ENCODE measurements at places on chromosomes 6 and 20.
A peak's percentile ranks its signal among the peaks of the same experiment; 100 is the strongest.

DNA sequence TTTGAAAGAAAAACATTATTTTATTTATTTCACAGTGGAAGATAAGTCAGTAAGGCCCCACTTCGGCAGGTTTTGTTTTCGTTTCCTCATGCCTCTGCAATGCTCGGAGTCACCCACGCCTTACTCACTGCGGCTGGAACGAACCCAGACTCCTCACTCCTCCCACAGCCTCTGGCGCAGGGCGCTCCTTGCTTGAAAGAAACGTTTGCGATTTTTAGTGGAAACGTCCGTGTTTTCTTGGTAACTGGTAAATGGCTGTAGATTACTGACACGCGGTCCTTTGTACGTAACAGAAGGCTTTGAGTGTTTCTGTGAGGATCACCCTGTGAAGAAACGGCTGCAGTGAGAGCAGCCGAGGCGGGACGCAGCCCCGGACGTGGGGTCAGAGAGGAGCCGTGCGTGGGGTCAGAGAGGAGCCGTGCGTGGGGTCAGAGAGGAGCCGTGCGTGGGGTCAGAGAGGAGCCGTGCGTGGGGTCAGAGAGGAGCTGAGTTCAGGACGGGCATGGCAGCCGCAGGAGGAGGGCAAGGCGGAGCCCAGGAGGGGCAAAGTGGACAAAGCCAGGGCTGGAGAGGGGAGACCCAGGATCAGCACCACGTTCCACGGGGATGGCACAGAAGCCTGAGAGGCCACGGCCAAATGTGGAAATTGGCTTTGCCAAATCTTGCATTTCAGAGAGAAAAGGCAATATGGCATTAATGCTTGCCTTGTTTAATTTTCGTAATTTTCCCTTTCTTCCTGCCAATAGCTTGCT is 198.6 kb upstream of the THBS2 start:
- DNase-seq, result peak; percentile 53

DNA sequence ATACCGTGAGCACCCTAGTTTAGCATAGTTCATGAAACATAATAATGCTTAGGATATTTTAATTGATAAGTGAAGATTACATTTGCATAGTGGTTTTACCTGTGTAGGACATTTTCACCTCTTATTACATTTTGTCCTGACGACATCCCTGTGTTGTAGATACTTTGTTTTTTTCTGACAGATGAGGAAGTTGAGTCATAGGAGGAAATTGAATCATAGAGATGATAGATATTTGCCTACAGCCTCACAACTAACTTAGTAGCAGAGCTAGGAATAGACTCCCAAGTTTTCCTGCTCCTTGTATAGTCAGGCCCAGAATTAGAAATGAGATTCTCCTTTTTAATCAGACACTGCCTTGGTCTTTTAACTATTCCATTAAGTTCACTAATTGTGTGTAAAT is 100.5 kb upstream of the SUPT3H start:
- peak; percentile 49 for DNase-seq

DNA sequence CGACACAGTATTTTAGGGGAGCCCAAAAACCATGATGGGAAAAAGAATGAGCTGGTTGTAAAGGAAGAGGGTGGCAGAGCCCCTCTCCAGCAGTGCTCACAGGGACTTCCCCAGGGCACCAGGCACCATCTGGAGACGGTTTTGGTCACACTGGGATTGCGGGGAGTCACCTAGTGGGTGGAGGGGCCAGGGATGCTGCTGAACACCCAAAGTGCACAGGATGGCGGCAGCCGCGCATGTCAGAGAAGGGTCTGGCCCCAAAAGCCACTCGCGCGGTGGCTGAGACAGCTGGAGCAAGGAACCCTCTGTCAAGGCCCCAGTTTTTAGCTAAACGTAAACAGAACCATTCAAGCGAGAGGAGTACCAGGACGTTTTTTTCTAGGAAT is 10.8 kb downstream of the CTSZ start:
- no peak for DNase-seq

GRCh38 chr20:47175493-47175892 is 181.0 kb downstream of the ZMYND8 start:
- no peak for DNase-seq

DNA sequence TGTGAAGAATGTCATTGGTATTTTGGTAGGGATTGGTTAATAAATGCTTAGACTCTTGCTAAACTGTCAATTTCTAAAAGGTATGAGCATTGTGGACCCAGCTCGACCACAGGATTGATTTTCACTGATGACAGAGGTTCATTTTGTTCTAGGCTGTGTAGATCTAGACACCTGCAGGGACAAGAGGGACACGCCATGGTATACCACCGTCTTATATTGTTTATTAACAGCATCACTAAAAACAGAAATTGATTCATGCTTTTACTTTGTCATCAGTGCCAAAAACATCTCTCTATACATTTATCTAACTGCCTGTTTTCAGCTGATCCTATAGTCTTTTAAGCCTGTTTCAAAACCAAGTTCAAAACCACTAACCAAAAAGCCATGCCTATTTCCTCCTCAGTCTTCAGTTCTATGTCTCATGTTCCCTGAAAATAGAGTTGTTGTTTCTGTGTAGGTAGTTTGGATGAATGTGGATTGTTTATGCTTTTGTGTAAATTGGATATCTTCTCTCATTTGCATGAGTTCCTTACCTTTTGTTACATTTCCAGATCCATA is 109.8 kb downstream of the JAG1 start:
- no peak for DNase-seq

DNA sequence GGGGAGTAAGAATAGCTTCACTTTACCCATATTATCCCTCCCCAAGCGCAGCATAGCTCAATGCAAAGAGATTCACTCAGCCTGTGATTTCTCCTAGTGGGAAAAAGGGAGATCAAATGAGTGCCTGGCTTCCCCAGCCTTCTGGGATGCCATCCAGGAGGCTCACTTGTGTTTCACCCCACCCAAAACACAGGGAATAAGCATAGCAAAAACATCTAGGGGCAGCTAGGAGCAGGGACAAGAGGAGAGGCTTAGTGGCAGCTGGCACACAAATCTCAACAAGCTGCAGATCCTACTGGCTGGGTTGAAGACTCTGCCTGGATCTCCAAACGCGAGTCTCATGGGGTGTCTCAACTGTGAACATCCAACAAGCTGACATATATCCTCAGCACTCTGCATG is 715.8 kb downstream of the RNF144B start:
- no peak for DNase-seq

DNA sequence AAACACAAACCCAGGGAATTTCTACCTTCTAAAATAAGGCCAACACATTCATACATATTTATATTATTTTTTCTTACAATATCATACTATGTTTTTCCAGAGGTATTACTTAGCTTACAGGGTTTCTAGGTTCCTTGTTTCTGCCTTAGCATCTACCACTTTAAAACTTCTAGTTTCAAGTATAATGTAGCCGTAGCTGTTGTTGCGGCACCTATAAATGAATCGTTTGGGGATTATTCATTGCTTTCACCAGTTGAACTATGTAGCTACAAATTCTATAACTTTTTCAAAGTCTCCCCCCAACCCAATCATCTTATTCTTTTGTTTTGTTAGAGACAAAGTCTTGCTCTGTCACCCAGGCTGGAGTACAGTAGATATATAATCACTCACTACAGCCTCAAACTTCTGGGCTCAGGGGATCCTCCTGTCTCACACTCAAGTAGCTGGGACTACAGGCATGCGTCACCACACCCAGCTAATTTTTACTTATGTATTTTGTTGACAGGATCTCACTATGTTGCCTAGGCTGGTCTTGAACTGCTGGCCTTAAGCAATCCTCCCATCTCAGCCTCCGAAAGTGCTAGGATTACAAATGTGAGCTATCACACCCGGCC is 43.9 kb downstream of the TNFAIP3 start:
- no peak for DNase-seq

DNA sequence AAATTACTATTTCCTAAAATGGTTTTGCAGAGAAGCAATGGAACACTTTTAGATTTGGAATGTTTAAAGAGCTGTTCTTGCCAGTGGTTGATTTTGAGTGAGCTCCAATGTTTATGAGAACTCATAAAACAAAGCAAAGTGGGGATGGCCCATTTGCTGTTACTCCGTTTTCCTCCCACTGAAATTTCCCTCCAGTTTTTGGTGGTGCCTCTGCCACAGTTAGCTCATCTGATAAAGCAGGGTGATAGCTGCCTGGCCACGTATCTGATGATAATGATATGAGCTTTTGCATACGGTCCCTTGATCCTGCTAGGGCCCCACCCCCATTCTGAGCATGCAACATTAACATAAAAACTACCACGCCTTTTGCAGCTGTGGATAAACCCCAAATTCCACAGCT is 10.4 kb downstream of the CD83 start:
- no peak for DNase-seq

DNA sequence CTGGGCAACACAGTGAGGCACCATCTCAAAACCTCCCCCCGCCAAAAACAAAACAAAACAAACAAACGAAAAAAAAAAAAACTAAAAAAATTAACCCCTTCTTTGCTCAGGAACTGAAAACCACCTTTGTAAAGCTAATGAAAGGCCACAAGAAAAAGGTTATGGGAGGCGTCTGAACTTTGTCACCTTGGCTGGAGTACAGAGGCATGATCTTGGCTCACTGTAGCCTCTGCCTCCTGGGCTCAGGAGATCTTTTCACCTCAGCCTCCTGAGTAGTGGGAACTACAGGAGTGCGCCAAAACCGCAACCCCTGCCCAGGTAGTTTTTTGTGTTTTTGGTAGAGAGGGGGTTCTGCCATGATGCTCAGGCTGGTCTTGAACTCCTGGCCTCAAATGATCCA is 337.9 kb downstream of the TBC1D32 start:
- no peak for DNase-seq

DNA sequence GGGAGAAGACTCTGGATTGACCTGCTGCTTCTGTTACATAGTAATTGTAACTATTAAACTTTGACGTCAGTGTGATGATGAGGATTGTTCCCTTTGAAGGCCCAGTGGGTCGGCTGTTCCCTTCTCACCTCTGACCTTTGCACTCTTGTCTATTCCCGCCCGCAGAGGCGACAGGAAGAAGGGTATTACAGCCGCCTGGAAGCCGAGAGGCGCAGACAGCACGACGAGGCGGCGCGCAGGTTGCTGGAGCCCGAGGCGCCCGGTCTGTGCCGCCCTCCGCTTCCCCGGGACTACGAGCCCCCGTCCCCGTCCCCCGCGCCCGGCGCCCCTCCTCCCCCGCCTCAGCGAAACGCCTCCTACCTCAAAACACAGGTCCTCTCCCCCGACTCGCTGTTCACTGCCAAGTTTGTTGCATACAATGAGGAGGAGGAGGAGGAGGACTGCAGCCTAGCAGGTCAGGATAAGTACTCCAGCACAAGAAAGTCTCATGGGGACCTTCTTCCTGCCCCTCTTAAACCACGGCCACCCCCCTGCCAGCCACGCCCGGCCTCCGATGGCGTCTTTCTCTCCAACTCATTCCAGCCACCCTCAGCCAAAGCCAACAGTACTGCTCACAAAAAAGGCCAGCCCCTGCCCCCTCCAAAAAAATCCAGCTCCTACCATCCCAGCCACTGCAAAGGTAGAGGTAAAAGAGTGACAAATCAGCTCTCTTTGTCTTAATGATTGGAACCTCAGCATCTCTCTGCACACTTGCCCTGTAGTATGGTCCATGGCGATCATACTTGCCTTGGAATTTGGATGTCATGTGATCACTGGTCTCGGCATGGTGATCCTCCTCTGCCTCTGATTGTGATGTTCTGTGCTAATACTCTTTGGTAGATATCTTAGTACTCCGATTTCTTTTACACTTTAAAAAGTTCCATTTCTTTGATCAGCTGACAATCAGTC is 31.6 kb upstream of the KIF25 start:
- no peak for DNase-seq

GRCh38 chr20:46582648-46583047 is 32.2 kb upstream of the OCSTAMP start:
- DNase-seq, result peak; percentile 24

DNA sequence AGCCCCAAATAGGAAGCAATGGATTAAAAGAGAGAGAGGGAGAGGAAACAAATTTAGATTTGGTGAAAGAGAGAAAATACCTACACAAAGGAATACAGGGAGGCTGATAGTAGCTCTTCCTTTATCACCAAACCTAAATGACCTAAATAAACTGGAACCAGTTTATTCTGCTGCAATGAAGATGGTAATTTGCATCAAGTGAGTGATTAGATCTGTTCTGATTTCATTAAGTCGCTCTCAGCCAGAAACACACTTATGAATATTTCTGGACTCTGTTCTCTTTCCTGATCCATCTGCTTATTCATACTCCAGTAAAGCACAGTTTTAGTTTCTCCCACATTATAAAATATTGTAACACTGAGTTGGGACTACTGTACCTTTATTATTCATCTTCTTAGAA is 83.4 kb upstream of the BMP5 start:
- DNase-seq, result no peak

DNA sequence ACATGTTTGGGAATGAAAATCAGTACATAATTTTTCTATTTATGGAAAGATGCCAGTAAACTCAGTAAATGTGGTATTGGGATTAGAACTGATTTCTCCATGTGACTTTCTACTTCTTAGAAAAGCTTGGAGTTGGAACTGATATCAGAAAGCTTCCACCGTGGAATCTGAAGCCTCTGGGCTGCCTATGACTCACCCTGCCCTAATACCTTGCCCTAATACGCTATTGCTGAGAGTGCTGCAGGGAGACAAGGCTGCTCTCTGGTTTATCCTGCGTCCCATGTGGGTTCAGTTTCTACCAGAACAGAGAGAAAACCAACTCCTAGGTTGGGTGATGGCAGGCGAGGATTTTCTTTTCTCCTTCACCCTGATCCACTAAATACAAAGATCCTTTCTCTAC is 3.3 kb upstream of the STMND1 start:
- DNase-seq, result peak; percentile 29

- DNase-seq, result no peak
These were observed 917.1 kb downstream of the KIF16B start for GRCh38 chr20:15656124-15656523.

DNA sequence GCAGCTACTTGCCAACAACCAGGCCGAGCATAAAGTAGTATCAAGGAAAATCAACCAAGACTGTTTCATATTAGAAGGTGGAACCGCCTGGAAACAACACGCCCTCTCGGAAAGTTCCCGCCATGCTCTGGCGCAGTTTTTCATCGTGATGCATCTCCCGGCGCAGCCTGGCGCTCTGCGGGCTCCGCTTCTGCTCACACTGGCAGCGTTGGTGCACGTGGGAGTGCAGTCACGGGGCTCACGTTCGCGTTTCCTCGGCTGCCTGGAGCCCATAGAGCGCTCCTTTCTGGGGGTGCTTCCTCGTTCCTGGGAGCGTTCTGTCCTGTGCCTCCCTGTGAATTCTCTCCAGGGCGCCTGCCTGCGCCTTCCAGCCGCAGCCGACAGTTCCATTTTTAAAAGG is 227.3 kb downstream of the TBXT start:
- no peak for DNase-seq

- no peak for DNase-seq
These were observed 5.8 kb upstream of the GATA5 start for GRCh38 chr20:62481425-62482145.

GRCh38 chr6:138004430-138005287 is 102.6 kb downstream of the PERP start:
- peak; percentile 57 for DNase-seq

- no peak for DNase-seq
These were observed 4.7 kb downstream of the NKX2-2 start for GRCh38 chr20:21509079-21509596.

- DNase-seq, result peak; percentile 89
These were observed 7.4 kb upstream of the ADTRP start for GRCh38 chr6:11785774-11786579.

Data from DMS53 (cell line).